ENCODE measurements at places on chromosomes 16 and 17.

DNA sequence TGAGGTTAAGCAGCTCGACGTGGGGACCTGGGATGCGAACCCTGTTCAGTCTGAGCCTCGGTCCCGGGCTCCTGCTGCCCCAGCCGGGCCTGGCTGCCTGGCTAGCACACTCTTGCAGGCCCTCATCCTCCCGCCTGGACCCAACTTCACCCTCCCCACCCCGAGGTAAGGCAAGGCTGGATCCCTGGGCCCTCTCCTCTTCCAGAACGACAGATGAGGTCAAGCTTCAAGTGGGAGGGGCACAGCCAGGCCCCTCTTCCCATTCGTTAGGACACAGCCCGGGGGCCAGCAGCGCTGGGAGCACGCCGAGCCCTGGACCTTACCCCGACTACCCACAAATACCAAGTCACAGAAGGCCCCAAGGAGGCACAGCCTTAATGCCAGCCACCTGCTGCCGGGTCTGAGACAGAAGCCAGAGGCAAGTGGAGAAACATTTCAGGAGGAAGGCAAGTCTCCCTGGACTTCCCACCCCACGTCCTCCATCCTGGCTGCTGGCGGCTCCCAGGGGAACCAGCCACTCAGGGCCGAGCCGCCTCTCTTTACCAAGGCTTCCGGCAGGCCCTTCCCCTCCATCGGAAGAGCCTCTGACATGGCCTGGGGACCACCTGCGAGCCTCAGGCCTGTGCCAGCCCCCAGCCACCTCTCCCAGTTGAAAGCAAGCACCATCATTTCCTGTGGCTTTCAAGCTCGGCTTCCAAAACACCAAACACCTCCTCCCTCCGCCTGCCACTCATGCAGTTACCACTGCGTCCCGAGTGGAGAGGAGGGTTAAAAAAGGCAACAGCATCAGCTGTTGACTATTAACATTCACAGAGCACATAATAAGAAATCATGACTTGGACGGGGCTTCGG, 59.9 kb downstream of the RPH3AL start:
- DNase-seq, result no peak

GRCh38 chr16:69384974-69385373, 833 bp downstream of the TERF2 start:
- DNase-seq, result no peak

- DNase-seq, result no peak
Measured at GRCh38 chr17:32120141-32120540, 22.2 kb upstream of the RHOT1 start.

DNA sequence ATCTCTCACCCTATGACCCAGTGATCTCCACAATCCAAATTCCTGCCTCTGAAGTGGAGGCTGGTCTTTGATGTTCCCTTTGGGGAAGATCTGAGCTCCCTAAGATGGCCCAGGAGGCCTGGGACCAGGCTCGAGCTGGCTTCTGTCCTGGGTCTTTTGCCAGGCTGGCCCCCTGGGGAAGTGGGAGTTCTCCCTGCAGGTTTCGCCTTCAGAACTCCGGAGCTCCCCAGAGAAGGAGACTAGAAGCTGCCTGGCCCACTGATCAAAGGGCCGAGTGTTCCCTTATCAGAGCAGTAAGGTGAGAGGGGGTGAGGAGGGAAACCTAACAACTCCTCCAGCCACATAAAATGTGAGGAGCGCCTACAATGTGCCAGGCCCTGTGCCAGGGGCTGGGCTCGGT, 147.1 kb downstream of the IRF8 start:
- no peak for DNase-seq

DNA sequence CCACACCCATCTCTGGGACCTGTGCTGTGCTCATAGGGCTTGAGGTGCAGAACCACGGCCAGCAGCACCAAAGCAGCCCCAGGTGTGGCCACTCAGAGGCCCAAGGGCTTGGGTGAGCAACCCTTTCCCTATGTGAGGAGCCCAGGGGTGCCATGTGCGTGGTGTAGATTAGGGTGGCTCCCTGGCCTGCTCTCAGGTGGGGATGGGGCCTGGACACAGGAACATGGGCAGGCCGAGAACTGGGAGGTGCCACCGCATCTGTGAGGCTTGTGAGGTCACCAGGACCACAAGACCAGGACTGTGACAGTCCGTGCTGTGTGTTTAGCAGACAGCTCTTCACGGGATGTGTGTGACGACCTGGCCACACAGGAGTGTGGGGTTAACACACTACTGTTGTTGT, 103.5 kb upstream of the ZNF750 start:
- DNase-seq, result no peak

DNA sequence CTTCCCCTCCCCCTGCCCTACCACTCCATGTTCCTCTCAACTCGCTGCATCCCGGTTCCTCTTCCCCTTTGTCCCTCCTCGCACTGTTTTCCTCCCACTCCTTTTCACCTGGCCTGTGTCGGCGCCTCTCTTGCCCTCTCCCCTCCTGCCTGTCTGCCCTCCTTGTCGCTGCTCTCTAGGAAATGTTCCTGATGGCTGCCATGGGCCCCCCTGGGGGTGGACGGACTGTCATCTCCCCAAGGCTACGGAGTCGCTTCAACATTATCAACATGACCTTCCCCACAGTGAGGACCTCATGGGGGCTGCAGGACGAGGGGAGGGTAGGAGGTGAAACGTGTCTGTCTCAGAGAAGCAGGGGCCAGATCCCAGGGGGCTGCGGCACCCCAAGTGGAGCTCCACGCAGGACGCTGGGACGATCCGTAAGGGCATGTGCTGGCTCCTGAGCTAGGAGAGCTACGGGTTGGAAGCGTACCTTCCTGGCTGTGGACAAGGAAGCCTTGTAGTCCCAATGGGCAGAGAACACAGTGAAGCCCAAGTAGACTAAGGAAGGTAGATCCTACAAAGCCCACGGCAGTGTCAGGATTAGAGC, 39.8 kb upstream of the KDM6B start:
- no peak for DNase-seq

DNA sequence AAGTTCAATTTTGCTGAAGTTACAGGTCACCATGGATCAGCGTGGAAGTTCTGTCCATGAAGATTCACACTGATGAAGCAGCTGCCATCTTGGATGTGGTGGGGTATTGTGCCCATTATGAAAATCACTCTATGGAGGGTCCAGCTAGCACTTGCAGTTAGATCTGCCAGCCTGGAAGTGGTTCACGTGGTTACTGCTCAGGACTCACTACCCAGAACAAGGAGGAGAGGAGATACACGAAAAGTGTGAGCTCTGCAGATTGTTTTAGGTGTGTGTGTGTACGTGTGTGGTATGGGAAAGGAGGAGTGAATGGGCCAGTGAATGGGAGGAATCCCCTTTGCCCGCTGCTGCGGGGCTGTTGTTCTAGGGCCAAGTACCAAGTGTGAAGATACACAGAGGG, 333.4 kb downstream of the MAF start:
- no peak for DNase-seq

- no peak for DNase-seq
Measured at GRCh38 chr17:40551879-40552768, 13.1 kb downstream of the CCR7 start.

DNA sequence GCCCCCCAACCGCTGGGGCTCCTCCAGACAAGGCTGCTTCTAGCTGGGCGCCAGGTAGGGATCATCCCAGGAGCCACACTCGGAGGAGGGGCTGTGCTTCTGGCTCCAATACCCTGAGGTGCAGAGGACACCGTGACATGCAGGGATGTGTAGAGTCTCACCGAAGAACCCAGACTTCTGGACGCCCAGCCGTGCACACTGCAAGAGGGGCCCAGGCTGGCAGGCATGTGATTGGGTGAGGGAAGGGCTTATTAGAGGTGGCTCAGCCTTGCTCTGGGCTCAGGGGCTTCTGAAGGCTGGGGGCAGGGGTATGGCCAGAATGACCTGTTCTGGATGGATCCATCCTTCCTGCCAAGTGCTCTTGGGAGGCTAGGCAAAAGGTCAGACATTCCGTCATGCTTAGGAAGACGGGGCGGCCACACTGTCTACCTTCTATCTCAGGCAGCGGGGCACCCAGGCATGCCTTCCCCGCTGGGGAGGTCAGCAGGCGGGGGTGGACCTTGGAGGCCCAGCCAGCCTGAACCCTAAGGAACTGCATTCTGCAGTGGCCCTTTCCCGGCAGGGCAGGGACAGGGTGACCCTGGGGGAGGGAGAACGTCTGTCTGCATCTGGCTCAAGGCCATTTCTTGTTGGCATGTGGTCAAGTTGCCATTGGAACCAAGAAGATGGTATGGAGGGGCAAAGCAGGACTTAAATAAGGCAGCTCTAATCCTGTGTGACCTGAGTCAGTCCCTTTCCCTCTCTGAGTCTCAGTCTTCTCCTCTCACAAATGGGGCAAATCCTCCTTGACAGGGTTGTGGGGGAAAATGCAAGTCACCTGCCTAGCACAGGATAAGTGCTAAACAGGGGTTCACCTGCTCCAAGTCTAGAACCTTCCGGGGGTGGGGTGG, 5.8 kb upstream of the ADGRG1 start:
- no peak for DNase-seq

GRCh38 chr16:66269617-66270332, 96.7 kb upstream of the CDH5 start:
- no peak for DNase-seq

GRCh38 chr17:2061441-2061958, 6.6 kb downstream of the HIC1 start:
- no peak for DNase-seq

- DNase-seq, result no peak
Measured at GRCh38 chr17:81018044-81018802, 16.7 kb upstream of the BAIAP2 start.

Measured in HCT116 (cell line).